ENCODE measurements at places on chromosomes 11 and 22. TPM values are rescaled to one million over a fixed set of nuclear protein-coding genes. Genes with fewer than 3 reads are reported as not detected.

- no peak for DNase-seq
These were observed 23.1 kb upstream of the USP47 start for GRCh38 chr11:11818529-11819121.

- DNase-seq = no peak
These were observed 55.7 kb upstream of the OR5AN1 start for GRCh38 chr11:59302991-59303390.

DNA sequence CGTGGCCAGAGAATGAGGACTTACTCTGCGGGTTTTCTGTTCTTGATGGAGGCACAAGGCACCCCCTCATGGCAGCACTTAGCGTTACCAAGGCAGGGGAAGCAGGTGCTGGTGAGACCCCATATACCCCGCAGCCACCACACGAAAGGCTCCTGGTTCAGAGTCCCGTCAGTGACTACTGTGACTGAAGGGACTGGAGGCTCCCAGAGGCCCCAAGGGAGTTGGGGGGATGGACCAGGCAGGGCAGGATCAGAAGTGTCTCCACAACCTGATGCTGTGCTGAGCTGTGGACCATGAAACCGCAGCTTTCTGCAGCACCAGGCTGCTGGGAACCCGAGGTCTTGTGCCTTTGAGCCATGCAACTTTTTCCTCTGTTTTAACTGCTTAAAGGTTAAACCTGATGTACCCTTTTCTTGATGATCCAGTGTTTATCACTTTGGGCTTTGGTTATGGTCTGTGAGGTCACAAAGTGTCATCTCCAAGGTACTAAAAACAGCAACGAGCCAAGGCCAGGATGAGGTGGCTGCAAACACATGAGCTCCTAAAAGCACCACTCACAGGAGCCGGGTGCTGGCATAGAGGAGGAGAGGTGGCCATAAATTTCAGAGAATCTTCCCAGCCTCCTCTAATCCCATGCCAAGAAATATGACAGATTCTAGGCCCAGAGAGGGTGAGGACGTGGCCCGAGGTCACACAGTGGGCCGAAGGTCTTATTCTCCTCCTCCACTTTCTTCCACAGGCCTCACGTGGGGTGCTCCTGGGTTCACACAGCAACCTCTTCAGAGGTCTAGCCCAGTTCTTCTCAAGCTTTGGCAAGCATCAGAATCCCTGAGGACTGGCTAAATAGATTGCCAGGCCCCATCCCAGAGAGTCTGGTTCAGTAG, 4.2 kb upstream of the LRRC32 start:
- no peak for DNase-seq

- DNase-seq = no peak
These were observed 778 bp downstream of the KDELR3 start for GRCh38 chr22:38468443-38469305.

DNA sequence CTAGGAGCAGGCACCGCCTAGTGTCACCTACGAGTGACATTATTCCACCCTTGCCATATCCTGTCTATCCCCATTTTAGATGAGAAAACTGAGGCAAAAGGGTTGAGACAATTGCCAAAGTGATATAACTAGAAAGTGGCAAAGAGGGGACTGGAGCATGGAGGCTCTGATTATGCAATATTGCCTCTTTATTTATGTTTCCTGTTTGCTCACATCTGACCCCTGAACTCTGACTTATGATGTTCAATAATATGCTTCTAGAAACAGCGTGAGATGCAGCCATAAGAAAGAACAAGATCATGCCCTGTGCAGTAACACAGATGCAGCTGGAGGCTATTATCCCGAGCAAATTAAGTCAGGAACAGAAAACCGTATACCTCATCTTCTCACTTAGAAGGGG, 7.7 kb downstream of the ELF5 start:
- no peak for DNase-seq

GRCh38 chr22:17638182-17638431, 450 bp upstream of the BCL2L13 start:
- no peak for DNase-seq

DNA sequence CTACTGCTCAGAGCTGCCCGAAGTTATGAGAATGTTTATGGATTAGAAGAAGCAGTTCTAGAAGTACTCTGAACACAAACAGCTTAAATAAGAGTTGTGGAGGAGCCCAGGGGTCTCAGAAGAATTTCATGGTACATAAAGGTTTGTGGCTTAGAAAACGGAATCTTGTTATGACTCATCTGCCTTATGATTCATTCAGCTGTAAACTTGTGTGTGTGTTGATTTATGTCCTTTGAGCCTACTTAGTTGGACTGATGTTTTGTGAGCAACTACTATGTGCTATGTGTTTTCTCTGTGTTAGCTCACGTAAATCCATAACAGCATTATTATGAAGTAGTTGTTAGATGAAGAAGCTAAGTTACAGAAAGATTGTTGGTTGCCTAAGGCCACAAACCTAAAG, 203.7 kb downstream of the PGR start:
- DNase-seq = no peak

DNA sequence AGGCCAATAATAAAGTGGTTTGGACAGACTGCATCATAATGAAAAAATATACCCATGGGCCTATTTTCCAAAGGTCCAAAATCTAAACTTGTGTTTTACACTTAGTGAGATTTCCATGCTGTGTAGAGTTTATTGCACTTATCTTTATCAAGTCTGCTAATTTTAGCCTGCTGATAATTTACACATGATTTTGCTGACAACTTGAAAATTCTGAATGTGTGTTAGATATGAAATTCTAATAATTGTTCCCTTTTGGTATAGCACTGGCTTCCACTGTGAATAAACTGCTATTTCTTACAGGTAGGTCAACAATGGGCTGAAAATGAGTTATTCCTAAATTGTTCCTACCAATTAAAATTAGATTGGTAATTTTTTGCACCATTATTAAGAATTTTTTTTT, 589.1 kb upstream of the ANO3 start:
- DNase-seq = no peak

GRCh38 chr11:73498343-73498742, 99.6 kb downstream of the FAM168A start:
- no peak for DNase-seq

GRCh38 chr11:1202776-1203504, 19.9 kb upstream of the MUC5B start:
- DNase-seq = peak; percentile 66

- DNase-seq = no peak
These were observed 480 bp downstream of the TRIM34 start for GRCh38 chr11:5625281-5625680.

- peak; percentile 75 for DNase-seq
These were observed 16.7 kb downstream of the RRP8 start for GRCh38 chr11:6586434-6587359.

- no peak for DNase-seq
These were observed 29.8 kb upstream of the CREB3L1 start for GRCh38 chr11:46247659-46248058.

DNA sequence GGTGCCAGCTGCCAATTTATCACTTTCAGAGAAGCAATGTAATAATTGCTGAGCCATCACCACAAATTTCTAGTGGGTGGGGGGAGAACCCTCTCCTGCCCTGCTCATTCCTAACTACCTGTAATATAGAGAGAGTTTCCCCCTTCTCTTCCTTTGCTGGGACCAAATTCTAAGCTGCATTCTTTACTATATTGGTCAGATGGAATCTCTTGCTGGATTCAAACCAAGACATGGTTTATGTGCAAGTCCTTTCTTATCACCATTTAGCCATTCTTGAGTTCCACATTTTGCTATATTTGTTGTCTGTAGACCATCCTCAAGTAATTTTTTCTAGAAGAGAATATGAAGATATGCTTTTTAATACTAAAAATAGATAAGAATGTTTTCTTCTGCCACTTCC, 452.1 kb downstream of the MN1 start:
- DNase-seq = no peak

- DNase-seq = no peak
These were observed 32.3 kb downstream of the MIAT start for GRCh38 chr22:26689513-26690301.

DNA sequence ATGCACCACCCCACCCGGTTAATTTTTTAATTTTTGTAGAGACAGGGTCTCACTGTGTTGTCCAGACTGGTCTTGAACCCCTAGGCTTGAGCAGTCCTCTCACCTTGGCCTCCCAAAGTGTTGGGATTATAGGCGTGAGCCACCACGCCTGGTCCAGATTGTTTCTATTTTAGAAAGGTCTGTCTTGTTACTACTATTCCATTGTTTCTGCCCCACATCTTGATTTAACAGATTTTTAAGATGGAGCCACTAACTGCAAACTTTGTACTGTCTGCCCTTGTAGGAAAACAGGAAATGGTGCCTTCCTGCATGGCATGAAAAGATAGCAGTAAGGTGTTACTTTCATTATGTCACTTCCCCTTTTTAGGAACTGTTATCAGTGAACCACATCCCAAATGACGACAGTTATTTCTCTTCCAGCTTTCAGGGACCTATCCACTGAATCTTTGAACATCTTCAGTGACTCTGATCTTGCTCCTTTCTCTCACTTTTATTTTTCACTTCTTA, 23.2 kb downstream of the TAF1D start:
- DNase-seq = no peak

DNA sequence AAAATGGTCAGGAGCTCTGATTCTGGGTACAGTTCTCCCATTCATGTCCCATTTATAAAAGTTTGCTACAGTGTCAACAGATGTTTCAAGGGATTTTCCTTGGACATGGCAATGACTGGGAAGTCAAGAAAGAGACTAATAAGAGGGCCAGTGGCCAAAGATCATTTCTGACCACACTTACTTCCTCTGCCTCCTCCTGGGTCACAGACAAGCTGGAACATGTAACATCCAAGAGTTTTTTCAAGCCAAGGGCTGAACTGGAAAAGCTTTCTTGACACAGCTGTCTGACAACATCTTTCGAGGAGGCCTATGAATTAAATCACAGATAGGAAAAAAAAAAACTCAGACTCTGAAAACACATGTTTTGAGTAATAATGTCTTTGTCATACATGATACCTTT, 8.7 kb downstream of the COMMD9 start:
- DNase-seq = no peak

GRCh38 chr11:62048100-62048499, 75.7 kb upstream of the INCENP start:
- no peak for DNase-seq

DNA sequence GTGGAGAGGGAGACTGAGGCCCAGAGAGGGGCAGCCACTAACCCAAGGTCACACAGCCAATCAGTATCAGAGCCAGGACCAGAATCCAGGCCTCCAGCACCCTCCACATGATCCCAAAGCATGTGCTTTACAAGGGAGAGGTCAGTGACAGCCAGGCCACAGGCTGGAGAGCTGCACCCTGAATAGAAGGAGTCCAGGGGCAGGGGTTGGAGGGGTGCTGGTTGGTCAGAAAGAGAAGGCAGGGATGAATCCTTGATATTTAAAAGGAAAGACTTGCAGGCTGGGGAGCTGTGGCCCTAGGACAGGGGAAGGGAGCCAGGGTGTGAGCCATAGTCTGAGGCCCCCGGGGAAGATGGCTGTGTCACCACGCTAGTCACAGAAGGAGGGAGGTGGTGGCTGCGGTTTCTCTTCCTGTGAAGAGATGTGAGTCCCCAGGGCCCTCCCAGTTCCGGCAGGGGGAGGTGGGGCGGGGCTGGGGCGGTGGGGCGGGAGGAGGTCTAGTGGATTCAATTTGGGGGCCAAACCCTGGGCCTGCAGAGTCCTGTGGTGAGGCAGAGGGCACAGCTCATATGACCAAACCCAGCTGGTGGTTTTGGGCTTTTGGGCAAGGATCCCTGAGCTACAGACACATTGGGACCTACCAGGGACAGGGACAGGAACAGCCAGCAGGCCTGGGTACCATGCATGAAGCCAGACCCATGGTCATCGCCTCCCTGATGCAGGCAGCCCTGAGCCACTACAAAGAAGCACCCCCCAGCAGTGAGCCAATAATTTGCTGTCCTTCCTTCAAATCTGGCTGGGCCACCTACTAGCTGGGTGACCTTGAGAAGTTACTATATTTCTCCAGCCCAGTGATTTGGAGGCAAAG, 14.0 kb downstream of the RAC2 start:
- DNase-seq = no peak

DNA sequence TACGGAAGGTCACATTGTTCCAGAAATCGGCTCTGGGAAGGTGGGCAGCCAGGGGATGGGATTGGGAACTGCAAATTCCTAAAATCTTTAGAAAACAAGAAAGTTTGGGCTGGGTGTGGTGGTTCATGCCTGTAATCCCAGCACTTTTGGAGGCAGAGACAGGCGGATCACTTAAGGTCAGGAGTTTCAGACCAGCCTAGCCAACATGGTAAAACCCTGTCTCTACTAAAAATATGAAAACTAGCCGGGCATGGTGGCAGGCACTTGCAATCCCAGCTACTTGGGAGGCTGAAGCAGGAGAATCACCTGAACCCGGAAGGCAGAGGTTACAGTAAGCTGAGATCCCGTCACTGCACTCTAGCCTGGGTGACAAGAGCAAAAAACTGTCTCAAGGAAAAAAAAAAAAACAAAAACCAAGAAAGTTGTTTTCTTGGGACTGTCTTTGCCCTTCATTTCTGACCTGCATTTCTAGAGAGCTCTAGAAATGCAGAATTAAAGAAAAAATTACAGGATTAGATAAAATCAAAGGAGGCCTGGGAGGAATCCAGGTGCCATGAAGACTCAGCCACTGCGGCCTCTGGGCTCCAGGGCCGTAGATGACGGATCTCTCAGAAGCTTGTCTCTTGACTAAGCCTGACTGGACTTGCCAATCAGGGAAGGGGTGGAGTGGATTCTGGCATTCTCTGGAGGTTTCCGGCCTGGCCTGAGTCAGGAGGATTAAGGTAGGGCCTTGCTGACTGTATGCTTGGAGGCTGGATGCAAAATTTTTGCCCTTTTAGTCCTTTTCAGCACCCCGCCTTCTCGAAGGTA, 5.3 kb upstream of the MALAT1 start:
- DNase-seq = peak; percentile 90

DNA sequence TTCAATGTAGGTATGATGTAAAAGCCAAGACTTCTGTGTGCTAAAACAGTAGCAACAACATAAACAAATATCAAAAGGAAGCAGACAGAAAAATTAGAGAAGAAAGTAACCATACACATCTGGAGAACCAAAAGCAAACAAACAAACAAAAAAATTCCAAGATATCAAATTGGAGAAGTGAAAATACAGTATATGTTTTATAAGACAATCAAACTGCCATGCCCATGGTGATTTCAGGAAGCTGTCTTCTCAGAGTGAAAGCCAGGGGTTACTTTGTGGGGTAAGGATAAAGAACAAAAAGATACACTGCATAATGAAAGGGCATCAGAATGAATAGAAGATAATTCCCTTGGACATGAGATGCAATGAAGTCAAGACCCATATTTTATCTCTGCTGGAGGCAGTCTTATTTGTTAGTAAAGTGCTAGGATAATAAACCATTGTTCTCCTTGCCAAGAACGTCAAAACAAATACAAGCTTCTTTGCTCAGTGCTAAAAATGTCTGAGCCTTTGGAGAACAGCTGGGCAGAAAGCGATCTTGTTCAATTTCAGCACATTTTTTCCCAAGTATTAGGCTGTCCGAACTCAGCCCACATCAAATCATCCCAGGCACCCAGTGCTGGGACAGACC, 38.1 kb upstream of the LDLRAD3 start:
- DNase-seq = no peak

The SYT9 gene
- 0.41 TPM for total RNA-seq

The SWAP70 gene
- 22.1 TPM for total RNA-seq

The IL17RA gene
- total RNA-seq = 7.5 TPM

The FOLH1 gene
- total RNA-seq = 0.41 TPM

The OR51B6 gene
- total RNA-seq = not detected

The CARD10 gene
- 3.9 TPM for total RNA-seq

The NXPE2 gene
- total RNA-seq = 0.36 TPM

The TMPRSS4 gene
- total RNA-seq = not detected

The TUB gene
- total RNA-seq = 18.3 TPM

The GTSE1 gene
- 0.27 TPM for total RNA-seq

The APOL1 gene
- total RNA-seq = 24.6 TPM

The OR5AN1 gene
- total RNA-seq = not detected

The PACS1 gene
- total RNA-seq = 16.3 TPM

The LUZP2 gene
- total RNA-seq = 0.16 TPM

The MS4A4E gene
- 2.6 TPM for total RNA-seq
